ENCODE measurements at places on chromosomes 7 and 10.
A peak's percentile ranks its signal among the peaks of the same experiment; 100 is the strongest.

DNA sequence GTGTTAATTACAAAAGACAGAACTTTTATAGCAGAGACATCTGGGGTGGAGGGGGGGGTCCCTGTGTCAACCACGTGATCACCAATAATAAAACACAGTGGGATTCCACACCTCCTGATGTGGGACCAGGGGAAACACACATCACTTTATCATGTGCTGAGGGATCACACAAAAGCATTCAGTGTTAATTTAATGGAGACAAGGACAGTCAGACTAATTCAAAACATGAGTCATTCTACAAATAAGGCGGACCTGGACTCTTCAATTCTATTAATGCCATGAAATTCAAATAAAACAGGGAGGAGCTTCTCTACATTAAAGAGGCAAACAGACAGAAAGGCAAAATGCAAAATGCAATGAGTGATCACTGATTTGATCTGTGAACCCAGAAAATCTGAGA lies 67.3 kb upstream of the PFKP start:
- no peak for DNase-seq

- DNase-seq = no peak
These were observed 354.1 kb downstream of the ANKRD30A start for GRCh38 chr10:37479469-37479868.

GRCh38 chr7:144785521-144785920 lies 50.3 kb downstream of the TPK1 start:
- DNase-seq = no peak

DNA sequence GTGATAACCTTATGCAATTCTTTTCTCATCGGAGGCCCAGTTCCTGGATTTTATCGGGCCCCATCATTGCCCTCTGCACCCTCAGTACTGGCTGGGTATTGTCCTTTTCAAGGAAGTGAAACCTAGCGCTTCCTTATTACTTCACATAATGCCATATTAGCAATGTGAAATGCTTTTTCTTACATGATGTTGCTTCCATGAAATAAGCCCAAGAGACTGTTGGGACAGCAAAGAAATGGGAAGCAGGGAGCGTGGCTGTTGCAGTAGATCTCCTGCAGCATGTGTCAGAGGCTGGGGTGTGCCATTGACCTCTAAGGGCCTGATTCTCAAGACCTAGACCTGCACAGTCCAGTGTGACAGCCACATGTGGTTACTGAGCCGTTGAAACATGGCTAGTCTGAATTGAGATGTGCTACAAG lies 8.1 kb downstream of the CHN2 start:
- DNase-seq = no peak

DNA sequence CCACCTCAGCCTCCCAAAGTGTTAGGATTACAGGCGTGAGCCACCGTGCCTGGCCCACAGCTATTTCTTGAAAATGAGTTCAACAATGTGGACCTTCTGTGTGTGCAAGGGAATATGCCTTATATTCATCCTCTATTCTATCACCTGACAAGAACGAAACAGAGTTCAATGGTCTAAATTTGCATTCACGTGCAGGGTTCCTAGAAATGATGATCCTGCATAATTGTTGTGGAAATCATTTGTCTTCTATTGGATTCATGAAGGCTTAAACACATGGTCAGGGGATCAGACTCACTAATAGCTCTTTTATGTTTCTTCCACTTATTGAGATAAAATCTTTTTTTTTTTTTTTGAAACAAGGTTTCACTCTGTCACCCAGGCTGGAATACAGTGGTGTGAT lies 23.7 kb downstream of the PAPSS2 start:
- DNase-seq = no peak

- no peak for DNase-seq
These were observed 13.5 kb downstream of the CRTAC1 start for GRCh38 chr10:98016772-98017475.

DNA sequence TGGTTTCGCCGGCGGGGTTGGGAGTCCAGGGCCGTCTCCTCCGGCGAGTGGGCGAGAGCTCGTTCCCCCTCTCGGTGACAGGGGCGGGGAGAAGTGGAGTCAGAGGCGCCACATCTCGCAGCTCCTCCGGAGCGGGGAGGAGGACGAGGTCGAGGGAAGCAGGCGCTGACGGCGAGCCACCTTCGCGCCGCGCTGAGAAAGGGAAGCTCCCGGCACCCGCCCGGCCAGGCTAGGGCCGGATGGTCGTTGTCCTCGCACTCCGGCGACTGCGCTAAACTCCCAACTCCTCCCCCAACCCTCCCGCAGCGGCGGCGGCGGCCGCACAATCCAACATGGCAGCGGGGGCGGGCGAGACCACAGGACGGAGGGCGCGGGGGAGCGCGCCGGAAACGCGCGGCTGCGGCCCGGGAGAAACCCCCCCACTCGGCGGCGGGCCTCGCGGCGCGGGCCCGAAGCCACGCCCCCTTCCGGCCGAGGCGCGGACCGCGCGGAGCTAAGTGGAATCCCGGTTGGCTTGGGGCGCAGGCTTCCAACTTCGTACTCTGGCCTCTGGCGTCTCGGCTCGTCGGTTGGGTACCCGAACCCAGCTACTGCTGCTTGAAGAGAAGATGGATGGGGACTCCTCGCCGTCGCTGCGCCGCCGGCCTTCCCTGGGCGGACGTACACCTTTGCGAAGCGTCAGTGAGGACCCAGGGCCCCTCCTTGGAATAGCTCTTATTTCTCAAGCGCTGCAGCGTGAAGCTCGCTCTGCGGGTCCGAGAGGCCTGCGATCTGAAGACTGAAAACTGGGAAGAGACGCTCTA lies at the start of gene WASL:
WASL (minus strand) TSS at position 270 of the 803 bp plus-strand sequence; CDS start at position 1, 269 bp downstream.
- peak; percentile 87 for DNase-seq

DNA sequence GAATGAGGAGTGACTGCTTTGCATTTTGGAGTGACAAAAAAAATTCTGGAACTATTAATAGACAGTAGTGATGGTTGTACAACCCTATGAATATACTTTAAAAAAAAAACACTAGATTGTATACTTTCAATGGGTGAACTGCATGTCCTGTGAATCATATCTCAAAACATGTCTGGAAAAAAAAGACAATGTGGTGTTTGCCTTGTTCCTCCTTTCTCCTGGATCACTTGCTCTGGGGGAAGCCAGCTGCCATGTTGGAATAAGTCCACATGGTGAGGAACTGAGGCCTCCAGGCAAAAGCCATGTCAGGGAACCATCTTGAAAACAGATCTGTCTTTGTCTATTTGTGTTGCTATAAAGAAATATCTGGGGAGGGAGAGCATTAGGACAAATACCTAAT lies 39.5 kb upstream of the YAE1 start:
- DNase-seq = no peak

DNA sequence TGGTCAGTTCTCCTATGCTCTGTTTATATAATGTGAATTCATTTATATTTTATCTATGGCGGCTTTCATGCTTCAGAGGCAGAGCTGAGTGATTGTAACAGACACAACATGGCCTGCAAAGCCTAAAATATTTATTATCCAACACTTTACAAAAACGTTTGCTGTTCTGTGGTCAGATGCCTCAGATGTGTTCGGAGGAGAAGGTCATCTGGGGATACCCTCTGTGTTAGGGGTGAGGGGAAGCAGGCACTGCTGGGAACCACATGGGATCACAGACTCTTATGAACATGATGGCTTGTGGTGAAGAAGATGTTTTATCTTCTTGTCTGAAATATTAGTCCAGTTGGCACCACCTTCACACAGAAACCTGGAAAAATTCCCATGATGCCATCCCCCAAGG lies 203.4 kb downstream of the PHTF2 start:
- DNase-seq = no peak

DNA sequence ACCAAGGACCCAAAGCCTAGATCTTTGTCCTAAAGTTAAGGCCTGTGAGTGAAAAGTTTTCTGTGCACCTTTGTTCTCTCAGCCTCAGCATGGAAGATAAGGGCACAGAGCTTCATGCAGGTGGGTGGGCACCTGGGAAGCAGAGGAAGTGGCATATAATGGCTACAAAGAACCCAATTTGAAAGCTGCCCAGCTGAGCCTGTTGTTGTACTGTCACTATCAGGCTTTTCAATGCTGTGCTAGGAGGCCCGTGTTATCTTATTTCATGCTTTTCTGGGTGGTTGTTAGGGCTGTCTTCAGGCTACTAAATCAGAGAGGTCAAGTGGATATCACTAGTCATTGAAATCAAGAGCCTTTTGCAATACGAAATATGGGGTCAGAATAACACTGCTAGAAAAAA lies 443.8 kb downstream of the SORCS1 start:
- no peak for DNase-seq

DNA sequence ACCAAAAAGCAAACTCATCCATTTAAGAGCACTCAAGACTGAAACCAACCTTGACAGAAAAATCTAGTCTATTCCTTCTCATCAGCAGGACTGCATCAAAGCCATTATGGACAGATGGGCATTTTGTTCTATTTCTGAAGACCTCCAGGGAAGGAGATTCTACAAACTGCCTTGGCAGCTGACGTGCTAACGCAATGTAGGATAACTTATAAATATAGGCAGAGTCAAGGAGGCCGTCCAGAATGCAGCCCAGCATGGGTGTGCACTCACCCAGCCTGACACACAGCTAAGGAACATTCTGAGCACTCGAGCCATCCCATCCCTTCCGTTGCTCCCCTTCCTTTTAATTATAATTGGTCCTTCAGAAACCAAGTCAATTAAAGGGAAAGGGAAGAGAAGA lies 25.3 kb upstream of the NEBL start:
- no peak for DNase-seq

DNA sequence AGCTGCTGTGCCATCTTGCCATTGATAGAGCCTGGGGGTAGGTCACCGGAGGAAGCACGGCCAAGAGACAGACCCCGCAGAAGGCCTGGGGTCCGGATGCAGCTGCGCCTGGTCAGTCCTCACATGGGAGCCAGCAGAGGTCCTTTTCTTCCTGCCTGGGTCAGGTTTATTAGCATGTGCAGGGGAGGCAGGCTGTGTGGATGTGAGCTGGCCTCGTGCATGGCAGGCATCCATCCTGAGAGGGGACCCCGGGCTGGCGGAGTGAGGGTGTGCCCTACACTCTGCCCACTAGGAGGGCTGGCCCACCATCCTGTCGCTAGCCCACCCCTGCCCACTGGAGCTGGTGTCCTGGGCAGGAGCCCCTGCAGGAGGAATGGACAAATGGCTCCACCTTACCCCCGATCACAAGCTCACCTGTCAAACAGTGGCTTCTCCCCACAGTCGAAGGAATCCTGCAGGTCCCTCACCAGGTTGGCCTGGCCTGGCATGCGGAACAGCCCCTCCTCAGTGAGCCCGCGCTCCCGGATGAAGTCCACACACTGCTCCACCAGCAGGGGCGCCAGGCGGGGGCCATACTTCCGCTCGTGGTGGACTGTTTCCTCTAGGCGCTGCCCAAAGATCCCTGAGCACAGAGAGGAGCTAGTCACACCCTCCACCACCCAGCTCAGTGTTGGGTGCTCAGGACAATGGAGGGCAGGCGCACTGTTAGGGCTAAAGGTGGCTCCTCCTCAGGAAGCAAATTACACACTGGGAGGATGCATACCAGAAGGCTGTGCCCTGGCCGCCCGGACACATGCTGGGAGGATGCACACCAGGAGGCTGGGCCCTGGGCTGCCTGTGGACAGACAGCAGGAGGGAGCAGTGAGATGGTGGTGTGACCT lies 145.4 kb downstream of the ARHGAP22 start:
- no peak for DNase-seq

DNA sequence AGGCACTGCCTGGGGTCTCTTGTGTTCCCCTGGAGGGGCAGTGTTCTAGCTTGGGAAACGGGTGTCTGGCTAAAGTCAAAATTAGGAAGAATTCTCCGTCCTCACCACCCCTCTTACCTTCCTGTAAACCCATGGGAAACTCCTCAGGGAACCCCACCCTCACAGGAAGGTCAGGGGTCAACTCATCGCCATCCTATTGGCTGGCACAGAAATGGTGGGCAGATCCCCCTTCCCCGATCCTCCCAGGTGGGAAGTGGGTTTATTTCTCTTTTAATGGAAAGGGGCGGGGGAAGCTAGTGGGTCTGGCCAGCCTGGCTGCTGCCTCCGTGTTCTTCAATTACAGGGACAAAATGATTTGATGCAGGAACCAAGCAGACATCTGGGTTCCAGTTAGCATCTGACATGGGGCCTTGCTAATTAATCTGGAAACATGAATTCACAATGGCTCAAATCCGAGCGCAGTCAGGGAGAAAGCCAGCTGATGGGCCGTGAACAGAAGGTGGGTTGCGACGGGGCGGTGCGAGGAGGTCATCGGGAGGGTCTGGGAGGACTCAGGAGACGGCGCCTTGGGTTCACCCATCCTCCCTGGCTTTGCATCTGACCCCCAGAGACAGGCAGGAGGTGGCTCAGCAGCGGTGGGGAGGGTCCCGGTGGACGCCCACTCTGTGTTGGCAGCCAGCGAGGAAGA lies 66.6 kb downstream of the SLIT1 start:
- no peak for DNase-seq

GRCh38 chr10:132546567-132547420 lies 9.2 kb downstream of the INPP5A start:
- no peak for DNase-seq

DNA sequence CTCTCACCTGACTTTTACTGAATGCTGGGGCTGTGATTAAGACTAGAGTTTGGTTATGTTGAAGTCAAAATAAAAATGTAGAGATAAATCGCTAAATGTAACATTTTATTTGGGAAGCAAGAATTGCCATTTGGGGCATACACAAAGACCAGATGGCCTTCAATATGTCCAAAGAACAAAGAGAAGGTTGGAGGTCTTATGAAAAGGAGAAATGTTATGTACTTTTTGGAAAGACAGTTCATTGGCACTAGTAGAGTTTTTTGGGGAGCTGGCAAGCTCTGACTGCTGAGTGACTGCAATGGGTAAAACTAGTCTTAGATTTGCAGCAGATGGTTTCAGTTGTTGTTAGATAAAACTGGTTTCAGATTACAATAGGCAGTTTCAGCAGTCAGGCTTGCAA lies 35.6 kb upstream of the GALNT17 start:
- no peak for DNase-seq

GRCh38 chr7:25843467-25843866 lies 308.5 kb upstream of the NFE2L3 start:
- DNase-seq = no peak

- no peak for DNase-seq
These were observed 157.9 kb upstream of the GRM3 start for GRCh38 chr7:86485827-86486226.

DNA sequence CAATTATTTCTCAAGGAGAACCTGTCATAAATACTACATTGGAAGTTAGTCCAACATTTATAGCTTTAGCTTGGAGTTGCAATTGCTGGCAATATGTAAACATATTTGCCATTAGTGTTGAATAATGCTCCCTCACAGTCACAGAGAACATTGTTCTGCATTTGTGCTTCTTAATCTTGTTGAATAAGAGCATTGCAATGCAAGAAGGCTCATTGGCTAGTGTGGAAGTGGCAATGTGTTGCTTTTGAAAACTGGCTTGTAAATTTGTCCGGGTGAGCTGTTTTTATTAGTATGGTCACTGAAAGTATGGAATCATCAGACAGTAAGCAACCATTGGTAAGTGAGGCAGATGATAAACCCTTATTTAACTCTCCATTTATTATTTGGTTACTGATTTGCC lies 47.7 kb upstream of the MBL2 start:
- no peak for DNase-seq

- DNase-seq = no peak
These were observed 73.2 kb downstream of the SYPL1 start for GRCh38 chr7:106038916-106039315.

DNA sequence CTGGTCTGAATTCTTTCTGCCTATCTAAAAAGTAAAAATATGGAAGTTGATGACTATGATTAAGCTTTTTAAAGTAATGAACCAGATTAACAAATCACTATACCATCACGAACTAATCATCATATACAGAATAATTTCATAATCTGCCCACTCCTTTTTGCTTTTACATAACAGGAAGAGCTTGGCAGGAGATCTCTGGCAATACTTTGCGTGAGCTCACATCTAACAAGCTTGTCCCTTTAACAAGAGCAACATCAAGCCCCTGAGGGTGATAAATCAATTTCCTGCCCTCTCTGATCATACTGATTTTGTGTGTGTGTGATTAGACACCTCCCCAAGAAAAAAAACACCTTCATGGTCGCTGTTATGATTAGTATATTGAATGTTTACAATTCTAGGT lies 143.5 kb upstream of the ASAH2 start:
- DNase-seq = peak; percentile 84
